ENCODE measurements at places on chromosomes 7 and 10.

DNA sequence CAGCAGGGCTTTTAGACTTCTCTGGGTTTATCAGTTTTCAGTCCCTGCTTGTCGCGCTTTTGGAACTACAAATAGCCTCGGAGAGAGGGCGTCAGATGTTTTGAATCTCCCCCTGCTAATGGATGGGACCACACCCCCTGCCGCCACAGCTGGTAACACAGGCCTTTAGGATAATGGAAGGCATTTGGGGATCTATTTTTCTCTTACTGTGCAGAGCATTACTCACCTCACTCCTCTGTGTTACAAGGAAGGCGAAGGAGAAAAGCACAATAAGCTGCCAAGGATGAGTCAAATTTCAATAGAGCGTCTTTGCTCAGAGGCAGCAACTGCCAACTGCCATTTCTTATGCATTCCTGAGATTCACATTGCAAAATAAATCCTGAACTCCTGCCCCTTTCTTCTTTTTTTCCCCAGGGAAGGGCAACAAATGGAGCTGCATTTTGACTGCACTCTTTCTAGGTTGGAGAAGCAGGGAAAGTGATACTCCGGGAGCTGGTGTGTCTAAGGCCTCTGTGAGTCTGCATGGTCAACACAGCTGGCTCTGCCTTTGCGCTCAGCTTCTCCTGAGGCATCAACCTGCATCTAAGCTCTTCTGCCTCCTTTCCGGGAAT, 31.5 kb upstream of the SMNDC1 start:
- H3K36me3 ChIP-seq = no peaks in the 10 kb centered on the region
- H3K4me1 ChIP-seq = no peaks in the 10 kb centered on the region
- H3K27ac ChIP-seq = peak overlapping the region; percentile 41

DNA sequence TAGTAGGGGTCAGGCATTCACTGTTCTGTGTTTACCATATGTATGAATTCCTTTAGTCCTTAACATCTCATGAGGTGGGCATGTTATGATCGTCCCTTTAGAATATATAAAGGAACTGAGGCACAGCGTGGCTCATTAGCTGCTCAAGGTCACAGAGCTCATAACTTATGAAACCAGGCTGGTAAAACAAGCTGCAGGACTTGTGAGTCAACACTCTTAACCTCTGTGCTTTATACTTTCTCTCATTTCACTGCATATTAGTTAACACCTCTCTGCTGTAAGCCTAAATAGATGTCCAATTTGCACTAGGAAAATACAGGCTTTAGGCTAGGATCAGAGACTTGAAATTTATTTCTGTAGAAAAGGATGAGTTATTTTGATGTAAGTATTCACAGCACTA, 180.3 kb upstream of the HDAC9 start:
- H3K36me3 ChIP-seq = no peaks in the 10 kb centered on the region
- DNase-seq = no peak
- H3K27me3 ChIP-seq = no peaks in the 10 kb centered on the region
- no peak overlapping the region for H3K4me3 ChIP-seq
- no peak overlapping the region for H3K27ac ChIP-seq

DNA sequence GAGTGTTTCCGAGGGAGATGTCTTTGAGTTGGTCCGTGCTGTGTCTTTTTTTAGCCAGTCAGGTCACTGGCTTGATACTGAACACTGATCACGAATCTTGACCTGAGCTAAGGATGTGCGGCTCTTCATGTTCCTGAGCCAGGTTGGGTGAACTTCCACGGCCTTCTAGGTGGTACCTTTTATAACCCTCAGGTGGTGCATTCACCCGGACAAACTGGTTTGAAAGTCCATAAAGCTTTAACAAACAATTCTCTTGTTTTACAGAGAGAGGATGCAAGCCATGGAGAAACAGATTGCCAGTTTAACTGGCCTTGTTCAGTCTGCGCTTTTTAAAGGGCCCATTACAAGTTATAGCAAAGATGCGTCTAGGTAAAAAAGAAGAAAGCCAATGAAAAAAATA, 229.5 kb downstream of the ARHGAP21 start:
- DNase-seq = no peak
- H3K36me3 ChIP-seq = no peaks in the 10 kb centered on the region
- no peaks in the 10 kb centered on the region for H3K27me3 ChIP-seq
- H3K4me3 ChIP-seq = no peak overlapping the region
- H3K27ac ChIP-seq = no peak overlapping the region
- no peaks in the 10 kb centered on the region for H3K4me1 ChIP-seq

DNA sequence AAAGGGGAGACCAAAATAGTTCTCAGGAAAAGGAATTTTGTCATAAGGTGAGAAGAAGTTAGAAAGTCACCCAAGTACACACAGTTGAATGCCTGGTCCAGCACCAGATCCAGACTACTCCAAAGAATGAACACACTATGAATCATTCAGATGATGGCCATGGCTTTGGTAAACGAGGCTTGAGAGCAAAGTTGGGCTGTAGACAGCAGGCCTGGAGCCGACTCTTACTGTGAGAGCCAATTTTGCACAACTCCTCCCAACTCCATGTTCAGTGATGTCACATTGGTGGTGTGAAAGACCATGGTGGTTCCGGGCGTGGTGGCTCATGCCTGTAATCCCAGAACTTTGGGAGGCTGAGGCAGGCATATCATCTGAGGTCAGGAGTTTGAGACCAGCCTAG, 131.6 kb downstream of the PKD1L1 start:
- H3K36me3 ChIP-seq = no peaks in the 10 kb centered on the region
- no peak for DNase-seq
- H3K27ac ChIP-seq = no peak overlapping the region
- no peaks in the 10 kb centered on the region for H3K4me1 ChIP-seq

Data from uterus (tissue), 4 donors.